ENCODE measurements at places on chromosomes 5 and 9.
A peak's percentile ranks its signal among the peaks of the same experiment; 100 is the strongest.

GRCh38 chr5:168712280-168712924 is 133.2 kb upstream of the PANK3 start:
- no peak for DNase-seq

DNA sequence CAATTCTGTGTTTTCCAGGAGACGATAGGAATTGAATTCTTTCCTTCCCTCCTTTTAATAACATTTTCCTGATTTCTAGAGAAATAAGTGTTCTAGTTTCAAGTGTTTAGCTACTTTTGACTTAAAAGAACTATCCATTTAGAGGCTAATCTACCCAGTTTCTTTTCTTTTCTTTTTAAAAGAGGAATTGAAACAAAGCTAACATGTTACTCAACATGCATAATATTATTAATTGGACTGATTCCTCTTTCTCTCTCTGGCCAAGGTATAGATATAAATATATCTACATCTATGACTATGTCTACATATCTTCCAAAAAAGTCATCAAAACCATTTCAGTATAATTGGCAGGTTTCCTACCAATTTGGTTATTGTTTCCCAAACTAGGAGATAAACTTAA is 309.8 kb downstream of the TRPM3 start:
- no peak for DNase-seq

GRCh38 chr5:1772634-1773033 is 27.0 kb downstream of the MRPL36 start:
- no peak for DNase-seq

GRCh38 chr9:133137451-133138231 is 16.6 kb upstream of the RALGDS start:
- DNase-seq: peak; percentile 58

- DNase-seq: no peak
Measured at GRCh38 chr5:142281008-142281367, 43.8 kb downstream of the SPRY4 start.

DNA sequence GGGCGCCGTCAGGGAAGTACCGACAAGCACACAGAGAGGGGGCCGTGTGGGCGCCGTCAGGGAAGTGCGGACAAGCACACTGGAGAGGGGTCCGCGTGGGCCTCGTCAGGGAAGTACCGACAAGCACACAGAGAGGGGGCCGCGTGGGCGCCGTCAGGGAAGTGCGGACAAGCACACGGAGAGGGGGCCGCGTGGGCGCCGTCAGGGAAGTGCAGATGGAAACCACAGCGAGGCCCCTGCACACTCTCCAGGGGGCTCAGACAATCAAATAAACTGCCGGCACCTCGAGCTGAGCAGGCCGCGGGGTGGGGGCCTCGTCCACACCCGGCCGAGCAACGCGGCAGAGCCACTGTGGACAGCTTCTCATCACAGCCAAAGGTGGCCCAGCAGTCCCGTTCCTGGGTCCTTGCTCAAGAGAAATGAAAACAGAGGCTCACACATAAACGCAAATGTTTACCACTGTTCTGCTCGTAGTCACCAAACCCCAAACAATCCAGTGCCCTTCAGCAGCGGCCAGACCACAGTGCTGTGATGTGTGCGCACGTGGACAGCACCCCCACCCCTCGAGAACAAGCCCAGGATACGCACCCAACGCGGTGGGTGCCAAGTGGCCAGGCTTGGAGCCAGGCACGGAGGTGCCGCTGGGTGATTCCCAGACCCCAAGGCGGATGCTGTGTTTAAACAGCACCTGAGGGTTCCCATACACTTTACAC is 24.7 kb downstream of the TPPP start:
- DNase-seq: no peak

- no peak for DNase-seq
Measured at GRCh38 chr5:65050140-65050539, 281.4 kb downstream of the CWC27 start.

DNA sequence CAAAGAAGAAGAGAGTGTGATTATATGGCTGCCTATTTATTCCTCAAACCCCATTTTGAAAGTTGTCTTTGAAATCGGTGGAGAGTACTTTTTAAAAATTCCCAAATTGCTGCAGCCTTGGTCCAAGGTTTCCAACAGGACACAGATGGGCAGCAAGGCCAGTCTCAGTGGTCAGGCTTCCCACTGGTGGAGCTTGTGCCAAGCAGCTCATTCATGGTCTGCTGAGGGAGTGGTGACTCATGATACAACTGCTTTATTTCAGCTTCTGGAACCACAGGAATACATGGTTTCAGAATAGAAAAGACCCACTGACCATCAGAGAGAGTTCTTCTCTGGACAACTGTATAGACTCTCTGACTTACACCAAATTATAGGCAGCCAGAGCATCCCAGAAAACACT is 673.1 kb upstream of the KLF4 start:
- DNase-seq: no peak

DNA sequence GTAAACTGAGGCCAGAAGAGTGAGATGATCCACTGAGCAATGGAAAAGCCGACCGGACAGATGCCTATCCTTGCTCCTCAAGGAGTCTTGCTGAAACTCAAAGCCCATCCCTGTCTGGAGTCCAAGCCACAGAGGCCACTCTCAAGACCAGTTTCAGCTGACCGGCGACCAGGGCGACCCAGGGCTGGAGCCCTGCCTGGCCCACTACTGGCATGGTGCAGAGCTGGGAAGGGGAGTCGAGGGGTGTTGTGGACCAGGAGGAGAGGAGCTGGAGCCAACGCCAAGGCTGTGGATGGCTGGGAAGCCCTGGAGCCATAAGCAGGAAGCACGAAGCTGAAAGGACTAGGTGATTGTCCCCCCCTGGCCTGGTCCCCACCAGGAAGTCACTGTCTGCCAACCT is 22.1 kb downstream of the FAM163B start:
- DNase-seq: no peak

DNA sequence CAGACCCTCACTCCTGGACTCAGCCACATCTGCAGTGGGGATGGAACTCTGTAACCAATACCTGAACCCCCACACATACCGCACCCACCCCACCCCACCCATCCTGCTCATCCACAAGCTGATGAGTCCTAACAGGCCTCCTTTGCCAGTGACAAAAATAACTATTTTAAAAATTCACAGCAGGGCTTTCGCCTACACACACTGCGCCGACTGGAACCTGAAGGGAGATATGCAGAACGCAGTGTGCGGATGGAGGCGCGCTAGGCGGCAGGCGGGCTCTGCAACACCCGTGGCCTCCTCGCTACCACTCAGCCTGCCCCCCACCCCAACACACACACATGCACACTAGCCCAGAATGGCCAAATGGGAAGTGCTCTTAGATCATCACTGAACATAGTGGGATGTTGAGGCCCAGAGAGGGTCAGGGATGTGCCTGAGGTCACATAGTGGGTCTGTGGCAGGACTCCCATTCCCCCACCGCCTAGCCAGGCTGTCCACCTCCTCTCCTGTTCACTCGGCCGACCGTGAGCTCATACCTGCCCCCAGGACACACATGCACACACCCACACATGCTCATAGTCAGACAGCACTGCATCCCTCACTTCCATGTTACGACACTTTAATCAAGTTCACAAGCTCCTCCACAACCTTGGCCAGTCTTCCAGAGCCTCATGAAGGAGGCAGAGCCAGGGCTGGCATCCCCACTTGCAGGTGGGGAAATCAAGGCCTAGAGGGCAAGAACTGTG is 6.3 kb upstream of the CAMK2A start:
- DNase-seq: no peak

GRCh38 chr9:129851821-129852220 is 16.6 kb downstream of the USP20 start:
- DNase-seq: no peak

- no peak for DNase-seq
Measured at GRCh38 chr5:81019748-81020147, 59.6 kb downstream of the RASGRF2 start.

- DNase-seq: no peak
Measured at GRCh38 chr9:100099722-100100042, 639 bp downstream of the INVS start.

GRCh38 chr5:31221001-31221400 is 27.5 kb downstream of the CDH6 start:
- DNase-seq: no peak

DNA sequence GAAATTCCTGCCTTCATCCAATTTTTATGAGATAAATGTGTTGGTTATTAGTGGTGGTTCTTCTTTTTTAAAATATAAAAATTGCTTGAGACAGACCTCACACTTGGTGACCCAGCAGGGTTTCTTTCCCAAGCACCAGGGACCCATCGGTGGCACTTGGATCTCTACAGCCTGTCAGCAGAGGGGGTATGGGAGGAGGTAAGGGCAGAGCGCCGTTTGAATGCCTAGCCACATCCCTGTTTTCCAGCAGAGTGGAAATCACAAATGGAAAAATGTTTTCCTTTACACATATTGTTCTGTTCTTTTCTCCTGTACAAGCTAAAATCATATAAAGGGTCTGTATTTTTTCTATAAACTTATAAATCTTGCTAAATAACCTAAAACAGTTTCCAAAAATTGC is 248.0 kb downstream of the NR3C1 start:
- DNase-seq: no peak

DNA sequence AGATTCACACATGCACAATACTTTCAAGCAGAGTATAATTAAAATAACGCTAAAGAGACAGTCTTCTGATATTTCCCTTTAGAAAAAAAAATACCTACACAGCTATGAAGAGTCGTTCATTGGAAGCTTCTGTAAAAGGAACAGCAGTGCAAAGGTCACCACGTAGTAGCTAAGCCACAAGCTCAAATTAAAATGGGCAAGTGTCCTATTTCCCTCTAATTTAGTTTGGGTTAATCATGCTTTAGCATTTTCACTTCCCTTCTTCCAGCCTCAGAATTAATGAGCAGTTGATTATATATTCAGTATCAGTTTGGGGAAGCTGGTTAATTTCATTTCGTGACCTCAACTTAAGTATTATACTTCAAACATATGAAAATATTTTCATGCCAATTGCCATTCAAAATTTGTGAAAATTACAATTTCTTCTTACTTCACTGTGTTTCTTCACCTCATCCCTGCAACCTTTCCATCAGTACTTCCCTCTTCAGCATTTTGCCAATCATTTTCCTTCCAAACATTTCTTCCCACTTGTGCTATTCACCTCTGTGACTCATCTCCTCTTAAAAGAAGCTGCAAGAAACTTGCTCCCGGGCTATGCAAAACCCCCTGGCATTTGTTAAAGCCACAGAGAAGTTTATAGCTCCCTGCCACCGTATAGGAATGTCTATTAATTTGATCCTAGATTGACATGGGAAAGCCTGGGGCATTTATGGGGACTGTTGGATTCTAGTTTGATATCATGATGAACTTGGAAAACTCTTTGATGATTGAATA is 83.0 kb downstream of the DMRTA1 start:
- DNase-seq: no peak

GRCh38 chr5:57492632-57493031 is 10.0 kb upstream of the ACTBL2 start:
- no peak for DNase-seq

GRCh38 chr9:104885818-104886709 is 41.9 kb downstream of the ABCA1 start:
- no peak for DNase-seq

GRCh38 chr5:56247592-56247991 is 14.5 kb upstream of the ANKRD55 start:
- no peak for DNase-seq

GRCh38 chr5:14295610-14296009 is 152.5 kb downstream of the TRIO start:
- DNase-seq: no peak

DNA sequence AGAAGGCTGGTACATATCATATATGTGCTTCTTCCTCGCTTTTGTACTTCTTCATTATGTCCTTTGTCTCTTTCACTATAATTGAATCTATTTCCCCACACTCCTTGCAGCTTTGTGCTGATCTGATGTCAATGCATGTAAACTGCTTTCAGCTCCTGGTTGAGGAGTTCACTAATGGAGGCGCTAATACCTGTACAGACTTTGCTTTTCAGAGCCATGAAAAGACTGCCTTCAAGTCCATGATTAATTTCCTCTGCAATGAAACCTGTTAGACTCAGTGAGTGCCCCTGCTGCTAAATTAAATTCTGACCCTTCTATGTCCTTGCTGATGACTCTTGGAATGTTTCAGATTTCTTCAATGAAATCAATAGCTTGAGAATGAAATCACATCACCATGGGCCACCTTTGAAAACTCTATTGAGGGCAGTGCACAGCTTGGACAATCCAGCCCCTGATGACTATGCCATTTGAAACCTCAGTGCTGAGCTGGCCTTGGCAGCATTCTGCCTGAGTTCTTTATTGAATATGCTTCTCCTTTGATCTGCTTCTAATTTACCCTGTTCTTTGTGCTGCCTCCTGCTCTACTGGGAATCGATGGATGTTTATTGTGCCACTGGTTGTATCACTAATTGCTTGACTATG is 358.2 kb upstream of the DMAC1 start:
- DNase-seq: no peak

DNA sequence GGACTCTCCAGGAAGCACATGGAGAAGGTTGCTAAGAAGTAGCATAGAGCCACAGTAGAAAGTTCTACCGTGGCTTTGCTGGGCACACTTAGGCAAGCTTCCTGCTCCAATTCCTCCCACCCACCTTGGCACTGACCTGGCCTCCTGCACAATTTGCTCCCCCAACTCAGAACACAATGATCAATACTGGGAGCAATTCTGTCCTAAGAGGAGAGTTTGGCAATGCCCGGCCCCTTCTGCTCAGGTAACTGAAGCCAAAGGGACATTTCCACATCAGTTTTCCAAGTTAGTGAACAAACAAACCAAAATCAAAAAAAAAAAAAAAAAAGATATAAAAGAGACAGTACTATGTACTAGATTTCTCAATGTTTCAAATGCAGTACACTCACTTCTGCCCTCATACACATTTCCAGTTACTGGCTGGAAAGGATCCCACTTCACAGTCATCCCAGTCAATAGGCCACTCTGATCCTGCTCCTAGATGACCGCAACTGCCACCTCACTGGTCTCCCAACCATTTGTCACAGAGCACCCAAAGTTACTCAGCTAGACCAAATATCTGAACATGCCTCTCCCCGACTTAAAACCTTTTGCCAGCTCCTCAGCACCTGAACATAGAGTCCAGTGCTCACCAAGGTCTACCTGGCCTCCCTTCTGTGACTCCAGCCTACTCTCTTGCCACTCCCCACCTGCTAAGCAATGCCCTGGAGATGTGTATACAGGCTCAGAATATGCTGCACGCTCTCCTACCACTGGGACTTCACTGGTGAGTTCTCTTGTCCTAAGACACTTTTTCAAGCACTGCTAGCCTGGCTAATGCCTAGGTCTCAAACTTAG is 21.3 kb downstream of the ABCA1 start:
- DNase-seq: no peak

DNA sequence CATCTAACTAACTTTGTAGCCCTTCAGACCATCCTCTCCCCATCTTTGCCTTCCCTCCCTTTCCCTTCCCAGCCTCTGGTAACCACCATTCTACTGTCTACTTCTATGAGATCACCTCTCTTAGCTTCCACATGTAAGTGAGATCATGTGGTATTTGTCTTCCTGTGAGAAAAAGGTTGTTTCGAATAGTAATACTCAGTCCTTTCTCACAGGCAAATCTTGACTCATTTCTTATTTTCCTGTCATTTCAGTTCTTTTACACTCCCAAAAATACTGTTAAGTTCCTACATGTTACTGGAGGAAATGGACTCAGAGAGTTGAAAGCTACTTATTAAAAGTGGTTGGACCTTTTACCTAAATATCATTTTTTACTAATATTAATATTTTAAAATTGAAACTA is 82.1 kb downstream of the SLF1 start:
- DNase-seq: peak; percentile 79

GRCh38 chr5:79687889-79688288 is 1.7 kb upstream of the CMYA5 start:
- no peak for DNase-seq

GRCh38 chr9:10251490-10251889 is 361.3 kb downstream of the PTPRD start:
- DNase-seq: no peak
